ENCODE measurements at places on chromosomes 1 and 21.

DNA sequence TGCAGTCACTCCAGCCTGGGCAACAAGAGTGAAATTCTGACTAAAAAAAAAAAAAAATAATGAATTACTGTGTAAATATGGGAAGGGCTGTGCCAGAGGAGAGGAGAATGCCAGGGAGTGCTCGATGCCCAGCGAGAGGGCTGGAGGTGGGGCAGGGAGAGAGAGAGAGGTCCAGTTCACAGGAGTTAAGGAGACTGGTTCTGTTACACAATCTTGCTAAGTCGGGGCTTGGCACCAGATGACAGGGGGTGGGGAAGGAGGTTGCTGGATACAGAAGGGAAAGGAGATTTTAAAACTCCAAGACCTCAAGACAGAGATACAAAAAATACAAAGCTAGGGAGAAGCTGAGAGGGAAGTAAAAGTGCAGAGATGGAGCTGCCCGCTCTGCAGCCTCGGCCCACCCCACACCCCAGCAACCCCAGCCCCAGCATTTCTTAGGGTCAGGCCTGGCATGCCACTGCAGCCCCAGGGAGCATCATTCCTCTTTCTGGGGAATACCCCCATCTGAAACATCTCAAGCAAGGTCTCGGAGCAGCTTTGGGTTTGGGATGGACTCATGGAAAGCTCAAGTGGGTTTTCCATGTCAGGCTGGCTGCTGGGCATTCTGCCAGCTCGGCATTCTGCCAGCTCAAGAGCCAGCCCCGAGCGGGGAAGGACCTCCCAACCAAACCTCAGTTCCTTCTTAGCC lies 991 bp downstream of the SELENBP1 start:
- peak; percentile 88 for DNase-seq

GRCh38 chr1:236083650-236084385 lies 18.9 kb upstream of the NID1 start:
- no peak for DNase-seq

- no peak for DNase-seq
These were observed 41.4 kb upstream of the COL6A2 start for GRCh38 chr21:46056450-46056903.

DNA sequence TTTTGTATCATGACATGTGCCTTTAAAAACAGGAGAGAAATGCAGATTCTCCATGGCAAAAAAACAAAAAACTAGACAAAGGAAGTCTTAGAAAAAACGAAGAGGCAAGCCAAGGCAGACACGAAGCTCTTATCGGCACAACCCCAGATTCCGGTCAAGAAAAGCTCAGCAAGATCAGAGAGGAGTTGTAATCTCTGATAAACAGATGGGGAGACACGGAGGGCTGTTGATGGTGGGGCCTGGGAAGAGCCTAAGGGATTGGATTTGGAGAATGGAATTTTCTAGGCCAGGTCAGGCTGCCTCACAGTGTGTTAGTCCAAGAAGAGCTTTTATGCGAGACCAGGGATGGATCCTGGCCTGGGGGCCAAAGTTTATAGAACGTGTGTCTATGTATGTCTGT lies 96.2 kb upstream of the AKT3 start:
- no peak for DNase-seq

DNA sequence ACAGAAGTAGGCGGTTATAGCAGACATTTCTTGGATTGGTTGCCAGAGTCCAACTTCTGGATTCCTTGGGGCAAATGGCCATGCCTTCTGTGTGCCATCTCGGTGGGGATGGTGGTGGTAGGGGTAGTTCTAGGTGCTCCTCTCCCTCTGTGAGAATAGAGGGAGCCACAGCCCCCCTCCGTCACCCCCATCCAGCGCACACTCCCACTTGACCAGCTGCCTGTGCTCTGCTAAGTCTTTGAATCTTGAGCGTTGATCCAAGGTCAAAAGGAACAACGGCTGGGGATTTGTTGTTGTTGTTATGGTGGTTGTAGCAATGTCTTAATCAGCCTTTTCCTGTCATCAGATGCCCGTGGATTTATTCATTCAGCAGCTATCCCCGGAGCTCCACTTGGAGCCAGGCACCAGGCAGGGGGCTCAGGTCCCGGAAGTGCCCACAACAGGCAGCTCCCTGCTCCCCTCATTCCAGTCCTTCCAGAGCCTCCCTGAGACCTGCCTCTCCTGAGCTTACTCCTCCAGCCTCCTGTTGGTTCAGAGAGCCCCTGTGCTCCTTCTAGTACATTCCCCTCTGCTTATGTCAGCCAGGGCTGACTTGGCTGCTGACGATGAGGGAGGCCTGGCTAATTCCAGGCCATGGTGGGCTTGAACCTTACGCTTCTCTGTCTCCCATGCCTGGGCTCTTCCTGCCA lies 146.6 kb upstream of the WNT4 start:
- no peak for DNase-seq

GRCh38 chr1:235423214-235423652 lies 56.0 kb downstream of the TBCE start:
- DNase-seq, result no peak

DNA sequence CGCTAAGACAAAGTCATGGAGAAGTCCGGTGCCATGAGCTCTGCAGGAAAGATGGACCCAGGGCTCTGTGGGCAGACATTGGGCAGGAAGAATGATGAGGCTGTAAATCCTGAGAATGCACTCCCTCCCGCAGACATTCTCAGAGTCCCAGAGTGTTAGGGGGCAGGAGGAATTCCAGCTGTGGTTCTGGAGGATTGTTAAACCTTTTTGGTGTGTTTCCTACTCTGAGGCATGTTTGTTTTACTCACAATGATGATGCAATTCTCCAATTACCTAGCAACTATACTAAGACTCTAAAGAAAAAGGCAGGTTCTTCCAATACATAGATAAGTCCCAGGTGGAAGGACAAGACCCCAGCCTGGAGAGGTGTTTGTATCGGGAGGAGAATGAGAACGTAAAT lies 2.8 kb upstream of the CAPN9 start:
- no peak for DNase-seq

GRCh38 chr1:169812131-169812530 lies 17.4 kb upstream of the METTL18 start:
- DNase-seq, result no peak

DNA sequence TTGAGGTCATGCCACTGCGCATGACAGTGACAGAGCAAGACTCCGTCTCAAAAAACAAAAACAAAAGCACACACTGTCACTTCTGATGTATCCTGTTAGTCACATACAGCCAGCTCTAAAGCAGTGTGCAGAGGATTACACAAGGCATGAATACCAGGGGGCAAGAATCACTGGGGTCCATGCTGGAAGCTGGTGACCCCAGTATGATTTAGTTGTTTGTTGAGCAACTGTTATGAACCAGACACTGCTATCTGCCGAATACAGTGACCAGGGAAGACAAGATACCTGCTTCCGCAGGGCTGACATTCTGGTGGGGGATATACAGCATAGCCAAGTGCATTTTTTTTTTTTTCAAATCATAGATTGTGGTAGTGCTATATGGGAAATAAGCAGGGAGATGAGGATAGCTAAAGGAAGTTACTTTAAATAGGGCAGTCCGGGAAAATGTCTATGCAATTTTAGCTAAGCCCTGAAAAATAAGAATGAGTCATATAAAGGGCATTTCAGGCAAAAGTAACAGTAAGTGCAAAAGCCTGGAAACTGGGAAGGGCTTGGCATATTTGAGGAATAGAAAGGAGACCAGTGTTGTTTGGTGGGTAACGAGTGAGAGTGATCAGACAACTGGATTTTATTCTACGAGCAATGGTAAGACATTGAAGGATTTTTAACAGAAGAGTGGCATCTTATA lies 69.7 kb downstream of the ADSS2 start:
- no peak for DNase-seq

DNA sequence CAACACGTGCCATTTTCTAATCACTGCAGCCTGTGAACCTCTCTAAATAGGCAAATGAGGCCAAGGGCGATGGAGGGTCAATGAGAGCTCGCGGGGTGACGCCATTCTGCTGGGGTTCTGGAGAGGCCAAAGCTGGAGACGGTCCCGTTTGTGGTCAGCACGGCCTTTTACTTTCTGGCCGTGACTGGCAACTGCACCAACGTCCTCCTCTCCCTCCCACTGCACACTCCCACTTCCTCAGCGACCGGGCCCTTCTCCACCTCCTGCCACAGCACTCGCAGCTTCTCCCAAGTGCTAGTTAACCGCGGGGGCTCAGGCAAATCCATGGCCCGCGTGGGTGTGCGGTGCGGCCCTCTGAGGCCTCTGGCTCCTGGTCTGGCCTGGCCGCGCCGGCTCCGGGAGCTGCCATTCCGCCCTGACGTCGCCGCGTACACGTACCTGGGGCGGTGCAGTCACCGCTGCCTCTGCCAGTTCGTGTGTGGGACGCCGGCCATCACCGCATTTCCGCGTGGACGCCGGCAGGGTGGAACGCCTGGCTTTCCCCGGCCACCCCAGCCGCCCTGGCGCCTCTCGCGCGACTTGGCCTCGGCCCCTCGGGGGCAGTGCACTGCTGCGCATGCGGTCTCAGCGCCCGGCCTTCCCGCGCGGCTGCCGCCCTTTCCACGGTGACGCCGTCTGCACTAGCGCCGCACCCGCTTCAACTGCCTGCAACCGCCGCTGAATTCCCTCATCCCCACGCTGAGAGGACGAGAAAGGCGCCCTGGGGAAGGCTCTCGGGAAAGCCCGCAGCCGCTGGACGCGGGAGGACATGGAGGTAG lies 18.2 kb downstream of the OR2C3 start:
- DNase-seq, result no peak

GRCh38 chr1:171355727-171356126 lies 41.7 kb downstream of the FMO4 start:
- no peak for DNase-seq

- no peak for DNase-seq
These were observed 158.8 kb upstream of the SGIP1 start for GRCh38 chr1:66375125-66375524.

Data from NCI-H1092 (cell line).